ENCODE measurements at places on chromosomes 4 and X.

GRCh38 chr4:165005352-165005925 lies 26.4 kb upstream of the TRIM60 start:
- DNase-seq, result no peak

- no peak for DNase-seq
Observed at GRCh38 chr4:136281307-136281706, 1251.0 kb downstream of the PCDH18 start.

DNA sequence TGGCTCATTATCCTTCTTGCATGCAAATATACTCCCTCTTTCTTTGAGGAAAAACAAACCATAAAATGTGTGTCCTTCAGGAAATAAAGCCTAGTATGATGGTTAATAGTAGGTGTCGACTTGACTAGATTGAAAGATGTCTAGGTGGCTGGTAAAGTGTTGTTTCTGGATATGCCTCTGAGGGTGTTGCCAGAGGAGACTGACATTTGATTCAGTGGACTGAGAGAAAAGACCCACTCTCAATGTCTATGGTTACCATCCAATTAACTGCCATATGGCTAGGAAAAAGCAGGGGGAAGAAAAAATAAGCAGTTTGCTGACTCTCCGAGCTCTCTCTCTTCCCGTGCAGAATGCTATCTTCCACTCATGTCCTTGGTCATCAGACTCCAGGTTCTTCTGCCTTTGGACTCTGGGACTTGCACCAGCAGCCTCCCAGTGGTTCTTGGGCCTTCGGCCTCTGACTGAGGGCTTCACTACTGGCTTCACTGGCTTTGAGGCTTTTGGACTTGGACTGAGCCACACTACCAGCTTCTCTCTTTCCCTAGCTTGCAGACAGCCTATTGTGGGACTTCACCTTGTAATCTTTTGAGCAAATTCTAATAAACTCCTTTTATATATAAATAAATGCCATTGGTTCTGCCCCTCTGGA lies 532.1 kb upstream of the HTR2C start:
- DNase-seq, result no peak

GRCh38 chrX:77436682-77437081 lies 10.5 kb upstream of the FGF16 start:
- DNase-seq, result peak; percentile 35

DNA sequence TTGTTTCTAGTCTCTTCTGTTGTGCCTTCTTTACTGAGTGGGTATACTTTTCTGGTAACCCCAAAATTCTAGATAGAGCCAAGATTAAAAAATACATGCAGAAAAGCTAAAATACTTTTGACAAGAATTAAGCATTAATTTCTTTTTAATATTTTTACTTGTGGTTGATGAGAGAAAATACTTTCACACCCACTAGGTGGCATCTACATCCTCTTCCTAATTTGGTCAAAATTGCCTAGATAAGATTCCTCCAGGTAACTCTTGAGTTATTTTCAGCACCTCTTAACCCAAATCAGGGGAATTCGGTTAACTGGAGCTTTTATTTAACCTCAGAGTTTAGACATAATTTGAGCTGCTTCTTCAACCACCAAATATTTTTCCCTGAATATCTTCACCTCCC lies 28.4 kb upstream of the COX7B2 start:
- peak; percentile 14 for DNase-seq

GRCh38 chr4:17398035-17398434 lies 113.9 kb downstream of the QDPR start:
- DNase-seq, result no peak

DNA sequence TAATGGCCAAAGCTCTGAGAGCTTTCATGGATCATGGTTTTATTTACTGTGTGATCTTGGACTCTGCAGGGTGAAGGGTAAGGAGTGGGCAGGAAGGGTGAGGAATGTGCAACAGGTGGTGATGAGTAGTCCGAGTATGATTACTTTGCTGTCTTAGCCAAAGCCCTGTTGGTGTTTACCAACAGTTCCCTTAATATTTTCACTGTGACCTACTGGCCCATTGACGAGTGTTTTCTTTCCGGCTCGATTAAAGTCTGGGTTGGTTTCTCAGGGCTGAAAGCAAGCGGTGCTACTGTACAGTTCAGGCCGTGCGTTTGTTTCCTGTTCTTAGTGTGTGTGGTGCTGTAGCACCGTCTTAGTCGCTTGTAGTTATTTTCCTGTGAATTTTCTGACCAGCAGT lies 2.6 kb downstream of the ARHGAP24 start:
- no peak for DNase-seq

DNA sequence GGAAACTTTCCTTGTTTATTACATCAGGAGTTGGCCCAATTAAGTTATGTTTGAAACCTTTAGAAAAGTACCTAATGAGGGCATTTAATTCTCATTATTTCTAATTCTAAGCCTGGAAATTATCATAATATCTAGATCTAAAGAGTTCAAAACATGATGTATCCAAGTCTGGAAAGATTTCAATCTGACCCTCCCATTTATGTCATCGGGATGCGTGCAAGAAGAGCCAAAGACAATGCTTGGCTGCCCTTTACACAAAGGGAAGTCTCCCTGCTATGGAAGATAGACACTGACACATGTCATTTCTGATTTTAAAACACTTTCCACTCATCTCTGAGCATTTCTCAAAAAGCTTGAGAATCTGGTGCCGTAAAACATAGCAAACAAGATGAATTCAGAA lies 222.4 kb downstream of the ANTXR2 start:
- no peak for DNase-seq

DNA sequence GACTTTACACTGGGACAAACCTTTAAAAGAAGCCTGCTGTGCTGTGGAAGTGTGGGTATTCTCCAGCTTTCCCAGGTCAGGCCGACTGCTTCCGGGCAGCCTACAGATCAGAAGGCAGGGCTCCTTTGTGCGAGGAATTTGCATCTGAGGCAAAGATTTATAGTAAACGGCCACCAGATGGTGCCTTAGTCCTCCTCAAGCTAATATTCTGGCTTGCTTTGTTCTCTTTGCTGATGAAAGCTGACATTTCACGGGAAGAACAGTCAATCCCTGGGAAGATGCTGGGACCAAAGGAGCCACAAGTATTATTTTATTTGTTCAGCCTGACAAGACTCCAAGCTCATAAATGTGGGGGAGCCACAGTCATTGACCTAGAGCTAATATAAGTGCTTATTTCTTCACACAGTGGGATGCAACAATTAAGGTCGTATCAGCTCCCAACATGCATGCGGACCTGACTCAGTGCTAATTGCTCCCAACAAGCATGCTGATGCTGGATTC lies 120.7 kb upstream of the TRIM2 start:
- peak; percentile 91 for DNase-seq

DNA sequence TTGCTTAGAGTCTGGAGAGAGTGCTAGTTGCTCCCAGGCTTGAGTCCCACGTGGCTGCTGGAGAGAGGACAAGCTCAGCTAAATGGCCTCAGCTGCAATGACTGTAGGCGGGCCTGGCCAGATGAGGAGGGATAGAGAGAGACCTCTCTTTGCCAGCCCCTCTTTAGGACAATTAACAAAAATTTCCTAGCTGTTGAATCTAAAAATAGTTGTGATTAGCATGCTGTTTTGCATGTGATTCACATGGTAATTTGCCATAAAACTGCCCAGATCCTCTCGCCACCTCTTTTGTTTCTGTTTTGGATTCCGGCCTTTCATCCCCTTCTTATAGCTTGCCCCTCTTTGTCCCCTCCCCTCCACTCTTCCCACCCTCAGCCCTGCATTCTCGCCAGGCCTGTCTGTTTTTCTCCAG lies 28.9 kb upstream of the PRPS1 start:
- no peak for DNase-seq

- no peak for DNase-seq
Observed at GRCh38 chr4:101142259-101142658, 205.1 kb downstream of the PPP3CA start.

DNA sequence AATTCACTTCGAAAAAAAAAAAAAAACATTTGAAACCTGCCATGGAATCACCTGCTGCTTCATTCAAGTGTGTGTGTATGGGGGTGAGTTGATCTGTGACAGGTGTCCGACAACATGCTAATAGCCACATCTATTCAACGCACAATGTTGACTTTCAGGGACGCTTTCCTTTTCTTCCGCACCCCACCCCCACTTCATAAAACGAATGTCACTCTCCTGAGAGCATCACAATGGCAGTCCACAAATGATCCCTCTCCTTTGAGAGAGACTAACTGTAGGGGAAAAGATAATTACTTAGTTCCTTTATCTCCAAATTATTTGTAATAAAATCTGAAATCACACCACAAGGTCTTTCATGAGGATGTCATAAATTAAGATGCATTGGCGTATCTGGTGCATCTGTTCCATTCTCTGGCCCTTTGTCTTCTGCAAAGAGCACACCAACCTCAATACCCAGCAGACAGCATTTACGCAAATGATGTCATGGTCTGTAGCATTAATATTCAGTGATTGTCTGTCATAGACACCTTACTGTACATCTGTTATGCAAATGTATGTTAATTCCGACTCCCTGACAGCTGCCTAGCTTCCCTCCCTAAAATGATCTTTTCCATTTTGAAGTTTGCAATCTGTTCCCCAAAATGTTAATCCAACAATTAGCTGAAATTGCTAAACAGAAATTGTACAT lies 640.0 kb upstream of the BOD1L1 start:
- no peak for DNase-seq

GRCh38 chrX:10244915-10245622 lies 88.3 kb downstream of the CLCN4 start:
- no peak for DNase-seq

DNA sequence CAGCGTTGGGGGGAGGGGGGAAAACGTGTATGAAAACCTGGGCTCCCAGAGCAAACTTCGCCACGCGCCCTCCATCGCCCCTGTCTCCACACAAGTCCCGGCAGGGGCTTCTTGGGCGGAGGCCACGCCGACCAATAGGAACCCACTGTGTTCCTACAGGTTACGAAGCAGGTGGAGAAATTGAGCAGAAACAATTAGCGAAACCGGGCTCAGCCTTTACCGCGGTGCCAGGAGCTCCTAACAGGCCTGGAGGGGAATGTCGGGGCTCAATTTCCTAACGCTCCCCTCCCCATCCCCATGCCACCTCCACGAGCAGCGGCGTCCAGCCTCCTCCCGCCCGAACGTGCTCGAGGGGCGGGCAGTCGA lies 589 bp upstream of the KIT start:
- no peak for DNase-seq

DNA sequence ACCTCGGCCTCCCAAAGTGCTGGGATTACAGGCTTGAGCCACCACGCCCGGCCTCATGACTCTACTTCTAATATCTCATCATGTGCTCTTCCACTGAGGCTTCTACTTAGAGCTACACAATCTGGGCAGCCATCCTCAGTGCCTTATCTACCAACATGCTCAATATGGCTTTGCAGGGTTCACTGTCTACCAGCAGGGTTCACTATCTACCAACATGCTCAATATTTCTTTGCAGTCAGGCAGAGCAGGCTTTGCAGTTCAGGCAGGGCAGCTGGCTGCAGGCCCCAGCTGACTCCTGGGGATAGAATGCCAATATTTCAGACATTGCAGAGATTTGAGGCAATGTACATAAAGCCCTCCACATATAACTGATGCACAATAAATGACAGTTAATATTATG lies 47.5 kb downstream of the PKD2 start:
- DNase-seq, result peak; percentile 62

- no peak for DNase-seq
Observed at GRCh38 chrX:125422986-125423385, 103.3 kb downstream of the TEX13C start.

DNA sequence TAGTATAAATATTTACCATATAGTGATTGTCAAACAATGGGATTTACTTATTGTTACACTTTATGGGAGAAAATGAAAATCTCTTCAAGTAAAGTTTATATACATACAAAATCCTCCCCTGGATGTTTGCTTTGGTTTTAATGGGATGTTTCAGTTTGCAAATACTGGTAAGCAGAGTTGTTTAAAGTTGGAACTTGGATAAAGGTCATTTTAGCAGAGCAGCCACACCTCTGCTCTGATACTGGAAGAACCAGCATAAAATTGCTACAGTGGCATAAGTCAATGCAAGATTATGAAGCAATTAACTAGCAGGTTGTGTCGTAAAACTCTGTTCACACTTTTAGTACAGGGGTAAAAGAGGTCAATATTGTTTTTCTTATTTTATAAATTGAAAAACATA lies 101.2 kb downstream of the TRAPPC11 start:
- no peak for DNase-seq

GRCh38 chrX:126339928-126340327 lies 173.8 kb upstream of the DCAF12L2 start:
- DNase-seq, result no peak

DNA sequence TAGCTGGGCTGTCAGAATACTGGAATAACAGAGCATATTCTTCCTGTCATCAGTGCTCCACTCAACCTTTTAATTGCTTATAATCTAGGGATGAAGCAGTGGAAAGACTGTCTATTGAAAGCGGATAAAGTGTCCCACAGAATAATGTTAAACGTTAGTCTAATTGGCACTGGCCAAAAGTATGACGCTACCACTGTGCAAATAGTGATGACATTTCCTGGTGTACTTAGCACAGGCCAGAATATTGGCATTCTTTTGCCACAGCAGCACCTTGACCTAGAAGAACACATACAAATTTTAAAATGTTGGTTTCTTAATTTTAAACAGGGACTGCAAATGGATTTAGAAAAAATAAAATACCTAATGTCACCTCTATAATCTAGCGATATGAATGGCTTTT lies 635.2 kb upstream of the SPANXN1 start:
- DNase-seq, result no peak

- DNase-seq, result no peak
Observed at GRCh38 chr4:178333355-178333754, 891.1 kb upstream of the AGA start.

GRCh38 chr4:88818631-88819470 lies 121.2 kb upstream of the NAP1L5 start:
- peak; percentile 43 for DNase-seq

DNA sequence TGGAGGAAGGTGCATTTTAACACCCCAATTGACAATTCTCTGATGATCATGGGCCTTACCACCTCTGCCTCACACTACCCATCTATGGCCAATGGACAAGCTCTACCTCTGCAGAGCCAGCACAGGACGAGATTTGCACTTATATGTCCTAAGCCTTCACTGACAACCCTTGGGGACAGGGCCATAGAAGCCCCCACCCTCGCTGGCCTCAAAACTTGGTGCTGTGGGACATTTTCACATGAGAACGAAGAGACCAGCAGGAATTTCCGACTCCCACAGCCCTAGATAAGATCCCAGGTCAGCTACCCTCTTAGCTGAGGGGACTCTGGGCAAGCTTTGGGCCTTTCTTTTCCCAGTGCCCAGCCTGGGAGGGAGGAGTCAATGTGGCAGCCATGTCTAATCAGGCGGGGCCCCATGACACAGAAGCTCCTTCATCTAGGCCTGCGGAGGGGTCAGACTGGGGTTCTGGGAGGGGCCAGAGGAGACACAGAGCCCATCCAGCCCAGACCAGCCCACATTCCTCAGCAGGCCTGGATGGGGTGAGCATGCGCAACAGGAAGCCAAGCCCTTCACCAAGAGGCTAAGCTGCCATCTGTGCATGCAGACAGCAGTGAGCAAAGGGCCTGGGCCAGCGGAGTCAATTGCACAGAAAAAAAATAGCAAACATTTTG lies 12.1 kb downstream of the PJA1 start:
- DNase-seq, result no peak

DNA sequence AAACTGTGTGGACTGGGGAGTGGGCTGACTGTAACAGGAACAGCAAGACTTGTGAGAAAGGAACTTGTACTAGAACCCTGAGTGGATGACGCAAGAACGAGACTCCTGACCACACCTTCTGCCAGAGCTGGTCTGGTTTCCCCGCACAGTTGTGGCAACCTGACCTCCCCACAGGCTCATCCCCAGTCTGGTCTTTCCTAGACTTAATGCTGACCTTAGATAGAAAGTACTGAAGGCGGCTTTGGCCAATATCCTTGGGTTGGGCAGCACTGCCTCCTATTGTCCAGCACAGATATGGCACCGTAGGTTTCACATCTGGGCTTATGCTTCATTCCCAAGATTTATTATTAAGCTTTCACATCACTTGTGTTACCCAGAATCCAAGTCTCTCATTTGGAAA lies 137.8 kb upstream of the FRG1 start:
- no peak for DNase-seq

All from RKO (cell line).